NCI-H345 (cell line): ENCODE measurements at places on chromosomes 7 and 10.

DNA sequence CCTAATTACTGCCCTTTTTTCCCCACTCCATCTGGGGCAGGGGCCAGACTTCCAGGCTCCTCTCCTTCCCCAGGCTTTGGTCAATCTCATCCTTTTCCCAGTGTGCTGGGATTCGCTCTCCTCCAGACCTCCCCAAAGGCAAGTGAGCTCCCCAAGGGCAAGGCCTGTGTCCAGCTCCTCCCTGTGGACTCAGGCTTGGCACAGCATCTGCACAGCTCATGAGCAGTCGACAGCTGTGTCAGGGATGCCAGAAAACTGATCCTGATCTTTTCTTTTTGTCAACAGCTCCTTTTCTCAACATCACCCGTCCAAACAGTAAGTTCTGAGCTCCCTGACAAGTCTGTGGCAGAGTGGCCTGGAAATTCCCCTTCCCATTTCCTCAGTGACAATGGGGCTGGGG is 67.1 kb downstream of the C10orf120 start:
- DNase-seq: no peak

- DNase-seq: peak; percentile 33
These were observed 24.8 kb upstream of the FFAR4 start for GRCh38 chr10:93541402-93542357.

- DNase-seq: peak; percentile 90
These were observed 155.3 kb upstream of the ZMIZ1 start for GRCh38 chr10:78913219-78914059.

DNA sequence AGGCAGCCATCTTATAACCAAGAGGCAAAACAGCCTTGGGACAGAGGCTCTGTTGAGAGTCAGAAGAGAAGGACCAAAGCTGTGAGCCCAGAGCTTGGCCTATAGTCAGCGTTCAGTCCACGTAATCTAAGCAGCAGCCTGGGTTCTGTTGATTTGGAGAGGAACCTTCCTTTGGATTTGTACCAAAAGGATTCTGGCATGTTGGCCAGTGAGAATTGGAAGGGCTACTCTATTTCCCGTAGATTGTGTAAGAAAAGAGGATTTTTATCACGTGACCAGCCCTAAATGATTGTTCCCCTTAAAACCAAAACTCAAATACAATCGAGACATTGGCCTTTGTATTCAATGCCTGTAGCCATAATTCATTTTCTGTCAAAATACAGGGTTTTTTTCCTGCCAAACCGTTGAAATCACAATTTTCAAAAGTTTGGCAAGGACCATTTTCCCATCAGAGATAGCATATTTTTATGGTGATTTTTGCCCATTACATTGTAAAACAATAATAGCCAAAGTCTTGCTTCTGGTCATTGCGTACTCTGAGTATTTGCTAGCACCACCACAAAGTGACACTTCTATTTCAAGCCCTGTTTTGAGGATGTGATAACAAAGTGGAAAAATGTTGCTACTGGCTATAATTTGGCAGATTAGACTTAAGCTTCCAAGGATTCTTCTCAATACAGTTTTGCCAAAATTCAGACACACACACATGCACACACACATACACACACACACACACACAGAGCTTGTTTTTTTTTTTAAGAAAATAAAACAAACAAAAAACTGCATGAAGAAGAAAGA is 23.1 kb upstream of the BMPER start:
- no peak for DNase-seq
